Osteocyte (in vitro differentiated cells): ENCODE measurements at places on chromosomes 5 and 9. TPM values are rescaled to one million over a fixed set of nuclear protein-coding genes. Genes with fewer than 3 reads are reported as not detected.

CDK7 gene
- 32.5 and 35.4 TPM in 2 replicates for total RNA-seq

IFNK gene
- not detected in 2 replicates for total RNA-seq

SHLD3 gene
- total RNA-seq: 2.4 and 3.8 TPM in 2 replicates

PRUNE2 gene
- 1.0 and 1.3 TPM in 2 replicates for total RNA-seq

STKLD1 gene
- total RNA-seq: 3.5 and 5.1 TPM in 2 replicates

ZNF484 gene
- 9.5 and 11.5 TPM in 2 replicates for total RNA-seq

SLC27A6 gene
- 0.26 TPM in 1 of 2 replicates, not detected in the other for total RNA-seq

- H3K27ac ChIP-seq: no peak overlapping the region
- no peak for DNase-seq
- no peaks in the 10 kb centered on the region for H3K36me3 ChIP-seq
- H3K27me3 ChIP-seq: no peaks in the 10 kb centered on the region
These were observed 79.5 kb upstream of the NFIB start for GRCh38 chr9:14393418-14393817.

DNA sequence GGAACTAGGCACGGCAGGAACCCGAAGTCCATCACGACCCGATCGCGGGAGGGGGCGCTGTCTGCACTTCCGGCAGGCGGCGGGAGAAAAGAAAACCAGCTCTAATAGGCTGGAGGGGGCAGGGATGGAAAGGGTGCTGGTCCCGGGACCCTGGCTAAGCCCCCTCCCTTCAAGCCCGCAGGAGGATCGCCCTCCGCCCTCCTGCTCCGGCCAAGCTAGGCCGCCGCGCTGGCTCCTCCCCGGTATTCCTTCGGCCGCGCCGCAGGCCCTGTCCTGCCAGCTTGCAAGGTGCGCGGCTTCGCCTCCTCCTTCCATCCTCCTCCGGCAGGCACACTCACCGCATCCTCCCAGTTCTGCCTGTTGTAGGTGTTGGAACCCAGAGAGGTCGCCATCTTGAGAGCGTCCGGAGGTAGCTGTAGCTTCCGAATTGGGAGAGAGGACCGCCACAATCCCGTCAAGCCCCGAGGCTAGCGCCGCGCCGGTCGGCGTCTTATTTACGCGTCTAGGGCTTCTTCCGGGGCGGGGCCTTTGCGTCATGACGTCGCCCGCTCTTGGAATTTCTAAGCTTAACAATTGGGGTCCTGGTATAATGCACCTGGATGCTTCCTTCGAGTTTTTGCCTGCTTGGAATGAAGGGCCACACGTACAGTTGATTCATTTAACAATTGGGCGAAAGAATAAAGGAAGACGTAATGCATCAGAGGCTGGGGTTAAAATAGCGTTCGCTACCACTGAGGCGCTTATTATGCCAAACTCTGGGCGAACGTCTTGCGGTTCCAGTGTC is at the start of gene RBM22:
TSS of gene RBM22 (minus strand) at position 469 of the 784 bp plus-strand sequence. CDS start at position 392, 77 bp downstream.
- no peaks in the 10 kb centered on the region for H3K27me3 ChIP-seq
- peaks cover 10% of the 10 kb centered on the region for H3K4me1 ChIP-seq
- DNase-seq: peak; percentile 96
- no peak within 1 kb of the TSS for H3K27ac ChIP-seq
- no peak within 1 kb of the TSS for H3K4me3 ChIP-seq

DNA sequence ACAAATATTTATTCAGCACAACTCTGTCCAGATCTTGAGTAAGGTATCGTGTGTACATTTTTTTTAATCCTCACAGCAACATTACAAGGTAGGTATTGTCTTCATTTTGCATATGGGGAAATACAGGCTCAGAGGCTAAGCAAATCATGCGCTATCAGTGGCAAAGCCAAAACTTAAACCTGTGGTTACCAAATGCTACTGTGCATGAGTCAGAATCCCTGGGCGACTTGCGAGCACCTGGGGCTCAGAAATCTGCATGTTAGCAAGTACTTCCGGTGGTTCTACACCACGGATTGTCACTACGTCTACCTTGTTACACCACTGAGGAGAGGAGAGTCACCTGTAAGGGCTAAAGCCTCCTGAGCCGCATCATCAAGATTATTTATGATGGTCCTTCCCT is 21.3 kb downstream of the C5orf58 start:
- no peak for DNase-seq
- no peak overlapping the region for H3K27ac ChIP-seq
- H3K27me3 ChIP-seq: peaks cover 94% of the 10 kb centered on the region
- H3K4me3 ChIP-seq: no peak overlapping the region

DNA sequence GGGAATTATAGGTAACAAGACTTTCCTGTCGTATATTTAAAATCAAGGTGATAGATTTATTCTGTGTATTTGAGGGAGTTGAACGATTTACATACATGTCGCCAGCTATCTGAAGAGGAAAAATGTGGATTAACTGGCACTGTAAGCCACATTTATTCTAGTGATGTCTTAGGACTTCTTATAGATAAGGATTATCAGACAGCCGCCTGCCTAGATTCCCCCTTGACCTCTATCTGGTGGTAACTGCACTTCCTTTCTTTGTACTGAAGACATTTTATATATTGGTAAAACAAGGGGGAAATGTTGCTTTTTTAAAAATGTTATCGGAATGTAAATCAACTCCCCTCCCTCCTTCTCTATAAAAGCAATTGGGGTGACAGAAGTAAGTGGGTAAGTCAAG is 39.3 kb upstream of the F2RL2 start:
- no peak overlapping the region for H3K27ac ChIP-seq
- peaks cover 6% of the 10 kb centered on the region for H3K4me1 ChIP-seq
- H3K4me3 ChIP-seq: no peak overlapping the region
- H3K27me3 ChIP-seq: no peaks in the 10 kb centered on the region
- peaks cover 3% of the 10 kb centered on the region for H3K36me3 ChIP-seq

DNA sequence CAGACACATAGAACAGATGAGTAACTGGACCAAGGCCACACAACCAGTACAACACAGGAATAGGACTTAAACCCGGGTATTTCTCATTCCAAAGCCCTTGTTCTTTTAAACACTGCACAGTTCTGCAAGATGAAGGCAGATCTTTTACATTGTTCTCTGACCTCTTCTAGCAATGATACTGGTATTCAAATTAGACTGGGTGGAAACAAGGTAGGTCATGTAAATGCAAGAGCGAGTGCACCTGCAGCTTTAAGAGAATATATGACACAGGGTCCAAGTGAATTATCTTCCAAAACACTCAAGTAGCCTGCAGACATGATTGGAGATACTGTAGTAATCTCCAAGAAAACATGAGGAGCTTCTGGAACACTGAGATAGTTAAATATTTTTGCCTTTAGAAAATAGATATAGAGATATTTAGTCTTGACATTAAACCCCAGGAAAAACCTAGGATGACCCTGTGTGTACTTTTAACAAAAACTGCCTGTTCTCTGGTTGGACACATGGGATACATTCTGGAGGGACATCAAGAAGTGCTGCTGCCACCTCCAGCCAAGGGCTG is 130.6 kb upstream of the EPB41L4A start:
- H3K27me3 ChIP-seq: peaks cover 13% of the 10 kb centered on the region
- no peaks in the 10 kb centered on the region for H3K36me3 ChIP-seq
- no peak overlapping the region for H3K27ac ChIP-seq
- no peak overlapping the region for H3K4me3 ChIP-seq
- no peak for DNase-seq
- H3K4me1 ChIP-seq: no peaks in the 10 kb centered on the region

DNA sequence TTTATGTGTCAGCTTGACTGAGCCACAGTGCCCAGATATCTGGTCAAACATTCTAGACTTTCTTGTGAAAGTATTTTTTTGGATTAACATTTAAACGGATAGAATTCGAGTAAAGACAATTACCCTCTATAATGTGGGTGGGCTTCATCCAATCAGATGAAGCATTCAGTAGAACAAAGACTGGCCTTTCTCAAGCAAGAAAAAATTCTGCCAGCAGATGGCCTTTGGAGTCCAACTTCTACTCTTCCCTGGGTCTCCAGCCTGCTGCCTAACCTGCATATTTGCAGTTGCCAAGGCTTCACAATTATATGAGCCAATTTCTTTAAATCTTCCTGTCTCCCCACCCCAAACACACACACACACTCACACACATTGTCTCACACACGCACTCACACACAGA is 86.4 kb downstream of the MED10 start:
- DNase-seq: no peak
- no peak overlapping the region for H3K27ac ChIP-seq
- no peak overlapping the region for H3K4me3 ChIP-seq
- no peaks in the 10 kb centered on the region for H3K36me3 ChIP-seq
- H3K4me1 ChIP-seq: no peaks in the 10 kb centered on the region

GRCh38 chr5:150503386-150503785 is 4.5 kb upstream of the NDST1 start:
- peaks cover 58% of the 10 kb centered on the region for H3K4me1 ChIP-seq
- H3K4me3 ChIP-seq: no peak overlapping the region
- no peaks in the 10 kb centered on the region for H3K27me3 ChIP-seq
- DNase-seq: no peak
- H3K27ac ChIP-seq: no peak overlapping the region
- H3K36me3 ChIP-seq: no peaks in the 10 kb centered on the region

GRCh38 chr5:40547994-40548575 is 131.6 kb upstream of the PTGER4 start:
- no peak overlapping the region for H3K4me3 ChIP-seq
- peaks cover 24% of the 10 kb centered on the region for H3K4me1 ChIP-seq
- H3K27me3 ChIP-seq: no peaks in the 10 kb centered on the region

DNA sequence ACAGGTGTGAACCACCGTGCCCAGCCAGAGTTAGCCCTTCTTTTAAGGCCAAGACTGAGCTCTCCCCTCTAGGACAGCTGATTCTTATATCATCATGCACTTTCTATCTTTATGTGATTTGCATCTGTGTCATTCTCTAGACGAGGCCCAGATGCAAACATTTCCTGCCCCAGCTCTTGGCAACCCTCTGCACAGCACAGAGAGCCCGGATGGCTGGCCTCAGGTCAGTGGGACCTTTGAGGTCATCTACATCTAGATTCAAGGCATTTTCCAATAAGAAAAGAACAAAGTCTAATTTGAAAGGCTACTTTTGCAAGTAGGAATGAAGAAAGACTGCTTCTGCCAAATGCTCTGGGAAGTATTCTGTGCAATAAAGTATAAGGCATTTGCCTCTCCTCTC is 109.0 kb upstream of the DAB2 start:
- H3K4me1 ChIP-seq: peaks cover 4% of the 10 kb centered on the region

- H3K4me1 ChIP-seq: no peaks in the 10 kb centered on the region
- H3K27me3 ChIP-seq: no peaks in the 10 kb centered on the region
- no peak for DNase-seq
- no peak overlapping the region for H3K4me3 ChIP-seq
These were observed 14.2 kb downstream of the ANXA1 start for GRCh38 chr9:73165911-73166310.

DNA sequence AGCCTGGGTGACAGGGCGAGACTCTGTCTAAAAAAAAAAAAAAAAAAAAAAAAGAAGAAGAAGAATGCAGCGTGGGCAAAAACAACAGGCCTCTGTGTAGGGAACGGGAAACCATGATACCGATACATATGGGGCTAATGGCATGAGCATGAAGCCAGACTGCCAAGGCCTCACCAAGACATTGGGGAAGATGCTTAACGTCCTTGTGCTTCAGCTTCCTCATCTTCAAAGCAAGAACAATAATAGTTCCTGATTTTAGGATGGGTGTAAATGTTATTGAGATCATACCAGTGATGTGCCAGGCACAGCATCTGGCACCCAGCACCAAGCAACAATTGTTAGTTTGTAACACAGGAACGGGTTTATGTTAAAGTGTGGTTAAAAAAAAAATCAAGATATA is 51.4 kb downstream of the NEURL1B start:
- H3K4me3 ChIP-seq: no peak overlapping the region
- no peak for DNase-seq
- H3K27ac ChIP-seq: no peak overlapping the region
- peaks cover 19% of the 10 kb centered on the region for H3K4me1 ChIP-seq
- no peaks in the 10 kb centered on the region for H3K27me3 ChIP-seq
- H3K36me3 ChIP-seq: no peaks in the 10 kb centered on the region

DNA sequence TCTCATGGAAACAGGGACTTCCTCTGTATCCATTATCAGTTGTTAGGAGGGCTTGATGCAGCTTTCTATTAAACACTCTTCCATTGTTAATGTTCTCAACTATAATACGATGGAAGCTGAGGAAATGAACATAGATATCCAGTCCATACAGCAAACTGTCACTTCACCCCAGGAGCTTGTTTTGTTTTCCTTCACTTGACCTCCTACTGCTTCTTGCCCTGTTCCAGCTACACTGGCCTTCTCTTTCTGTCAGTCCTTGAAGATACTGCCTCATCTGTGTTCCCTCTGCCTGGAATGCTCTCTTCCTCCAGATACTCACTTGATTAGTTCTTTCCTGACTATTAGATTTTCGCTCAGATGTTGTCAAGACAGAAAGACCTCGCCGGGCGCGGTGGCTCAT is 17.1 kb downstream of the CTNNA1 start:
- peak overlapping the region; percentile 19 for H3K27ac ChIP-seq
- no peak overlapping the region for H3K4me3 ChIP-seq
- H3K4me1 ChIP-seq: peaks cover 61% of the 10 kb centered on the region
- H3K27me3 ChIP-seq: no peaks in the 10 kb centered on the region

DNA sequence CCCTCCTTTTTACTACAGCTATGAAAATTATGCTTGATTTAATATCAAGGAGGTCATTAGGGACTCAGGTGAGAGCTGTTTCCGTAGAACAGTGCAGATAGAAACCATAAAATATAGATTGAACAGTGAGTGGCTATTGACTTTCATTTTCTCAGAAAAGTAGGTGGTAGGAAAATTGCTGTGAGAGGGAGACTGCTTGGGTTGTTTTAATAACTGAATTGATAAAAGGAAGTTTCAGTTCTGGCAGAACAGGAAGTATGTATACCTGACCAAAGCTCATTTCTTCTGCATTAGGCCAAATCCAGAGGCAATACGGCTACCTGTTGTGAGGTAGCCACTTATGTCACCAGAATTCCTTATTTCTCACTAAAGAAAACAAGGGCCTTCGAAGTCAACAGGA is 761.7 kb upstream of the ARRDC3 start:
- no peak overlapping the region for H3K27ac ChIP-seq
- H3K4me3 ChIP-seq: no peak overlapping the region
- no peaks in the 10 kb centered on the region for H3K27me3 ChIP-seq
- no peak for DNase-seq

GRCh38 chr5:73996151-73996755 is 370.3 kb downstream of the ARHGEF28 start:
- H3K4me3 ChIP-seq: no peak overlapping the region
- peaks cover 3% of the 10 kb centered on the region for H3K36me3 ChIP-seq
- no peak for DNase-seq
- H3K27me3 ChIP-seq: peaks cover 11% of the 10 kb centered on the region
- H3K27ac ChIP-seq: no peak overlapping the region
- H3K4me1 ChIP-seq: no peaks in the 10 kb centered on the region

GRCh38 chr9:118529210-118529609 is 825.0 kb downstream of the TLR4 start:
- H3K27ac ChIP-seq: peak overlapping the region; percentile 9
- DNase-seq: no peak
- H3K36me3 ChIP-seq: no peaks in the 10 kb centered on the region
- H3K4me1 ChIP-seq: peaks cover 31% of the 10 kb centered on the region
- H3K4me3 ChIP-seq: no peak overlapping the region
